ENCODE measurements at places on chromosomes 13 and 19.
A peak's percentile ranks its signal among the peaks of the same experiment; 100 is the strongest.

- DNase-seq = peak; percentile 82
Observed at GRCh38 chr19:39128516-39129079, 3.0 kb downstream of the PAK4 start.

- DNase-seq = no peak
Observed at GRCh38 chr19:15248648-15249527, 16.6 kb upstream of the EPHX3 start.

- no peak for DNase-seq
Observed at GRCh38 chr13:112969692-112970338, 801 bp downstream of the MCF2L start.

- no peak for DNase-seq
Observed at GRCh38 chr13:59236309-59236919, 927.3 kb downstream of the DIAPH3 start.

- no peak for DNase-seq
Observed at GRCh38 chr19:42538841-42539709, 10.8 kb upstream of the CEACAM1 start.

- DNase-seq = peak; percentile 67
Observed at GRCh38 chr13:78121459-78122348, 203.1 kb upstream of the EDNRB start.

DNA sequence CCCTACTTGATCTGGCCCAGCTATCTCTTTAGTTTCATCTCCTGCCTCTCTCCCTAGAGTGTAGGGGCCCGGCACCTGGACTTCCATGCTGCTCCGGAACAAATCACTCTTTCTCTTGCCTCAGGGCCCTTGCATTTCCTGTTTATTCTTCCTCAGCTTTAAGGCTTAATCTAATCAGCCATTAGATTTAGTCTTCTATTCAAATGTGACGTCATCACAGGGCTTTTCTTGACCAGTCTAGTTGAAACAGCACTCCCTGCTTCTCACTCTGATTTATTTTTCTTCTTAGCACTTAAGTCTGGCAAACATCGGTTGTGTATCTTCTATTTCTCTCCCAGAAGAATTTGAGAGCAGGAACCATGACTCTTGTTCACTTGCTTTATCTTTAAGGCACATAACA, 564.1 kb downstream of the EFNB2 start:
- no peak for DNase-seq

GRCh38 chr13:54183166-54183565, 1154.6 kb downstream of the OLFM4 start:
- no peak for DNase-seq

DNA sequence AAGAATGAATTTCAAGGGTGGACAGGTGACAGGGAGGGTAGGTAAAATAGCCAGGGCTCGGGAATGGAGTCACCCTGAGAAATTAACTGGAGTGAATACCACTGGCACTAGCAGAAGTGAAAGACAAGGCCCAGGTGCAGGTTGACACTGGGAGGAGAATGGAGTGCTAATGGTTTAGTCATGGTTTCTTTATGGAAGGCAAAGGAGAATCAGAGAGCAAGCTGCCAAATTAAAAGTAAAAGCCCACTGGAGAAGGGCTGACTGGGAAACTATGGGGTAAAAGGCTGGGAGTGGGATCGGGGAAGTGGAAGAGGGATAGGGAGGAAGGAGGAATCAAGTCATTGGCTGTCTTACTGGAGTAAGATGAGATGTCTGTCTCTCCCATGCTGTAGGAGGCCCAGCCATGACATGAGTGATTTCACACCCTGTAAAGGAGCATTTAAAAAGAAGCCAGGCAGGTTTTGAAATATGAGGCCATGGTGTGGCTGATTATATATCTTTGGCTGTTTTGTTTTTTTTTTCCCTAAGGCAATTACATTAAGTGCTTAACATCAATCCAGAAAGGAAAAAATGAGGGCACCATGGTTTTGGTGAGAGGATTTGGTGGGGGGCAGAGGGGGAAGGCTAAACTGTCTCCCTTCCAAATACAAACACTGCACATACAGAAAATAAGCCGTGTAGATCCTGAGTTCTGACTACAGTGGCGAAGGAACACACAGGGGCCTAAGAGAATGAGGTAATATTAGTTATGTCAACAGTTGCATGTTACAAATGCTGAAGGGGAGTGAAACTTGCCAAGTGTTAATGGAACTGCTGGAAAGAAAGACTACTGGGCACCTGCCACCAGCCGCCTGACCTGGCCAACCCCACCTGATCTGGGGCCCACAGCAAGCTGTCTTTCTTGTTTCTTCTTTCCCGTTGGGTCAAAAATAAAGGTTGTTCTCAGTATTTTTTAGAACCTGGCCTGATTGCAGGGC, 183.5 kb upstream of the TSC22D1 start:
- DNase-seq = no peak

DNA sequence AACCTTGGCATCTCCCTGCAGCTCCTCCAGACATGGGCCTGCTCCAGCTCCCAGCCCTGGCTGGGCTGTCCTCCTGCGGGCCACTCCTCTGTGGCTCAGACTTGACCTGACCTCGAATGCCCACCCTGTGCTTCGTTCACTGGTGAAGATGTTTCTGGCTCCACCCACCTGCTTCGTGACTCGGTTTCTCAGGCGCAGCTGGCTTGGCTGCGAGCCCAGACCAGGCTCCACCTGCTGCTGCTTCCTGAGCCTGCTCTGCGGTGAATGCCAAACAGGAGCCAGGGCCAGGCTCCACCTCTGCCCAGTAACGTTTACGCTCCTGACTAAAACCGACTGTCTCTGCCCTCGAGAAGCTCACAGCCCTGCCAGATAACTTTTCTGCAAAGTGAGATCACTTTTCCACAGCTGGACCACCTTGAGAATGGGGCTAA, 8.9 kb upstream of the RSPH6A start:
- DNase-seq = no peak

GRCh38 chr13:33657274-33657673, 160.7 kb upstream of the RFC3 start:
- DNase-seq = no peak

GRCh38 chr13:44397766-44398223, 24.2 kb downstream of the SERP2 start:
- DNase-seq = no peak

DNA sequence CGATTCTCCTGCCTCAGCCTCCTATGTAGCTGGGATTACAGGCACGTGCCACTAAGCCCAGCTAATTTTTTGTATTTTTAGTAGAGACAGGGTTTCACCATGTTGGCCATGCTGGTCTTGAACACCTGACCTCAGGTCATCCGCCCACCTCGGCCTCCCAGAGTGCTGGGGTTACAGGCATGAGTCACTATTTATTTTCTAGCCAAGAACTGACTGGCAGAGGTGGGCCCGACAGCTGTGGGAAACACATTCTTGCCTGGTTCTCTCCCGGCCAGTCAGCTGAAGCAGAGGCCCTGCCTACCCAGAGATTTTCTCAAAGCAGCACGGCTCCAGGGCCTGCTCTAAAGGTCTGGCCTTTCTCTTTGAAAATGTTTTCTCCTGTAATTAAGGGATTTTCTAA, 108.0 kb downstream of the KCTD15 start:
- DNase-seq = no peak

DNA sequence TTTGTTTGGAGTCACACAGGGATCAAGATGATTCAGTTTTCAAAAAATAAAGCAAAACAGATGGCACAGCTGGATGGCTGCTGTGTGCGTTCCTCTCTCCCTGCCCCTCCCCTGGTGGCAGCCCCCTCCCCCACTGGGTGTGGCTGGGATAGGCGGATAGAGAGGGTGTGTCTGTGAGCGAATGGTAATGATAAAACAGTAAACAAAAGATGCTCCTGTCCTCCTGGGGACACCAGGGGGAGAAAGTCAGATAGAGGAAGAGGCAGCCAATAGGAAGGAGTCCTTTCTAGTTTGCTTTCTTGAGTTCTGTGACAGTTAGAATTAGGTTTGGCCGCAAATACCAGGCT, 6.5 kb downstream of the TMEM255B start:
- peak; percentile 11 for DNase-seq

DNA sequence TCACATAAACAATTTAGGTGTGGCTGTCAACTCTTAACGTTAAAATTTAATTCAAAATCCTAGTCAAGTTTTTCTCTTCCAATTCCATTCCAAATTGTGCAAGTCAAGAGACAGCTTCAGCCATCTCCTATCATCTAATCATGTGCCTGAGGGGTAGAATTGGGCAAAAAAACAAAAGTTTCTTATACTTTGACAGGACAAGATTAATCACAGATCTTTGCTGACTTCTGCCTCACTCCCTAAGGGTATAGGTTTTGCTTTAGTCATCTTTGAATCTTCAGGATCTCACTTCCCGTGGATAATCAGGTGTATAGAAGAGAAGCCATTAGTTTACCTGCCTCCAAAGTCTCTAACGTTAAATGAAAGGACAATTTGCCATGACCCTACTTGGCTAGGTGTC, 24.6 kb downstream of the RNF17 start:
- no peak for DNase-seq

- DNase-seq = no peak
Observed at GRCh38 chr13:110044551-110045111, 258.2 kb upstream of the IRS2 start.

GRCh38 chr19:13764101-13764807, at the start of gene MRI1:
Gene MRI1, plus strand, starts transcription at chr19:13764522. Its CDS starts 67 bp downstream, at chr19:13764589.
- peak; percentile 86 for DNase-seq

DNA sequence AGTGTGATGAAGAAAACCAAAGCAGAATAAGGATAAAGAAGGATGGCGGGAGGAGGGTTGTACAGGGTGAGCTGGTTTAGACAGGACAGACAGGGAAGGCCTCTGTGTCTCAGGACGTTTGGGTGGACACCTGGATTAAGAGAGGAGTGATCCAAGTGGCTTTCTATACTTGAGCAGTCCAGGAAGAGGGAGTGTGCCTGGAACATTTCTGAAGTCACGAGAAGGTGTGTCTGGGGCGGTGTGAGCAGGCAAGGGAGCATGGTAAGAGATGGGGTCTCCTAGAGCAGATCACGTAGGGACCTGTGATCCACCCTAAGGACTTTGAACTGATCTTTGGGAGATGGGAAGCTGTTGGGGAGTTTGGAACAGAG, 15.4 kb upstream of the STK24 start:
- DNase-seq = no peak

- no peak for DNase-seq
Observed at GRCh38 chr13:46297361-46297811, 85.7 kb downstream of the LRRC63 start.

DNA sequence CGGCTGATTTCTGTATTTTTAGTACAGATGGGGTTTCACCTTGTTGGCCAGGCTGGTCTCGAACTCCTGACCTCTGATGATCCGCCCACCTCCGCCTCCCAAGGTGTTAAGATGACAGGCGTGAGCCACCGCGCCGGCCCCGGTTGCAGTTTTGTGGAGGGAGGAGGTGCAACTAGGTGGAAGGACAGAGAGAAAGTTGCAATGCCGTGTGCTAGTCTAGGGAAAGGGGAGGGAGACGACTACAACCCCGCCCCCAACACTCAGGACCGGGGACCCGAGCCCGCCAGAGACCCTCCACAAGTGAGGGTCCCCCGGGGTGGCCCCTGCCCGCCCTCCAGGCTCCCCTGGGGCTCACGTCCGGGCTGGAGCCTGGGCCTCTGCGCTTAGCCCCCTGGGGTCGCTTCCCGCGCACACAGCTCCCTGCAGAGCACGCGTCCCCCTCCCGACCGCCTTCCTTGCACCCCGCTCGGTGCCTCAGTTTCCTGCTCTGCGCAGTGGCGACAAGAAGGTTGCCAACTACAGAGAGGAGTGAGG, 1.2 kb upstream of the ARID3A start:
- peak; percentile 44 for DNase-seq

DNA sequence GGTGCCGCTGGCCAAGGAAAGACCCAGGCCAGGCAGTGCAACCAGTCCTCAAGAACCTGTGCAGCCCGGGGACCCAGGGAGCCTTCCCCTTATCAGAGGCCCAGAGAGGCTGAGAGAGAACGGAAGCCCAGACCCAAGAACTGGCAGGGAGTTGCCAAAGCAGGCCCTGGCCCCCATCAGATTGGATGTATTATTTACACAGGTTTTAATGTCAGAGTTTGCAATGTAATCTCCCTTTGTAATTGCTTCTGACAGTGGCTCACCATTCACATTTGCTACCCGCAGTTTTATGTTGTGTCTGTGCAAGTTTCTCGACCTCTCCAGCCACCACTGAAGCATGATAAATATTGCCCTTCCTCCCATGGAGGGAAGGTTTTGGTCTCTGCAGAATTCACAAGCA, 660.9 kb downstream of the LIG4 start:
- no peak for DNase-seq

DNA sequence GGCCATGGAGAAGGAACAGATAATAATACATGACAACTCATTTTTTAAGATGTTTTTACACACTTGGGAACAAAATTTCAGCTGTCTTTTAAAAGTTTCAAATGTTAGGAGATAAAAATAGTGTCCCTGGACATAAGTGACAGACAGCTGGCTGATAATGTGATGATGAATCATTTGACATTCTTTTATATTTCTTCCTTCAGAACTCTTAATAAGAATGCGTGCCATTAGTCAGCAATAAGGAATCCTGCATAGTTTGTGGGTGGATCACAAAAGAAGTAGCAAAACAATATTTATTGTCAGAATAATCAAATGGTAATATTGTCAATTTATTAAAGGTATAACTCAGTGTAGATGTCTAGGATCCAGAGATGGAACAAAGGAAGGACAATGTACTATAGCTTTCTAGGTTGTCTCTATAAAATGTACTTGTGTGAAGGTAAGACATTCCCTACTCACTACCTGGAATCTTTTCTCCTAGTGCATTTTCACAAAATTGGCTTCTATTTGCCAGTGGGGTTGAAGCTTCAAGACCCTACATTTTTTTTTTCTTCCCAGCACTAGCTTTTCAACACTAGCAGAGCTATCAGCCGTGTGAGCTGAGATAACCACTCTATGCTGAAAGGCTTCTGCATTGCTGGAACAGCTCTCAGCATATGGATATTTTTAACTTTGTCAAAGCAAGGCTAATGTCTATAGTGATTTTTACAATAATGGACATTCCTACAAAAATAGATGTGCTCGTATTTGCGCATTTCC, 175.6 kb upstream of the SLITRK6 start:
- DNase-seq = no peak

- DNase-seq = no peak
Observed at GRCh38 chr19:56949626-56950025, 109.1 kb upstream of the PEG3 start.

GRCh38 chr13:30605052-30605451, 12.7 kb upstream of the USPL1 start:
- DNase-seq = no peak
